ENCODE measurements at places on chromosomes 4 and X.
A peak's percentile ranks its signal among the peaks of the same experiment; 100 is the strongest.

DNA sequence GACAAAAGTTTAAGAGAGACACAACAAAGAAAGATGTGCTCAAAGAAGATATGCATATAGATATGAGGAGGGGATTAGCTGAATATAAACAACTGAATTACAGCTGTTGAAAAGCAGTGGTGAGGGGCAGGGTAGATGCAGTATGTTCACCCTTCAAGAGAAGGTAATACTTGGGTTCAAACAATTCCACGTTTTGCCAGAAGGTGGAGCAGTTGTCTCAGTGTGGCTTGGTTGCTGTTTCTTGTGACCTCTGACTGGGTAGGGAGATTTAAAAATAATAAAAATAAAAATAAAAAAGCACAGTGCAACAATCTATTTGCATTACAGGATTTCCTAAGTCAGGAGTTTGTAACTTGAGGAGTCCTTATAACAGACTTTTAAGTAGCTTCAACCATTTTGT lies 23.3 kb downstream of the PHOX2B start:
- DNase-seq: no peak

GRCh38 chr4:75830906-75831305 lies 71.3 kb downstream of the PPEF2 start:
- DNase-seq: no peak

- DNase-seq: no peak
Measured at GRCh38 chrX:40422021-40422420, 158.7 kb upstream of the ATP6AP2 start.

- DNase-seq: peak; percentile 43
Measured at GRCh38 chrX:40468033-40468846, 112.5 kb upstream of the ATP6AP2 start.

- no peak for DNase-seq
Measured at GRCh38 chr4:8433136-8433535, 7.4 kb downstream of the ACOX3 start.

GRCh38 chr4:117640836-117641235 lies 393.4 kb upstream of the NDST3 start:
- no peak for DNase-seq

DNA sequence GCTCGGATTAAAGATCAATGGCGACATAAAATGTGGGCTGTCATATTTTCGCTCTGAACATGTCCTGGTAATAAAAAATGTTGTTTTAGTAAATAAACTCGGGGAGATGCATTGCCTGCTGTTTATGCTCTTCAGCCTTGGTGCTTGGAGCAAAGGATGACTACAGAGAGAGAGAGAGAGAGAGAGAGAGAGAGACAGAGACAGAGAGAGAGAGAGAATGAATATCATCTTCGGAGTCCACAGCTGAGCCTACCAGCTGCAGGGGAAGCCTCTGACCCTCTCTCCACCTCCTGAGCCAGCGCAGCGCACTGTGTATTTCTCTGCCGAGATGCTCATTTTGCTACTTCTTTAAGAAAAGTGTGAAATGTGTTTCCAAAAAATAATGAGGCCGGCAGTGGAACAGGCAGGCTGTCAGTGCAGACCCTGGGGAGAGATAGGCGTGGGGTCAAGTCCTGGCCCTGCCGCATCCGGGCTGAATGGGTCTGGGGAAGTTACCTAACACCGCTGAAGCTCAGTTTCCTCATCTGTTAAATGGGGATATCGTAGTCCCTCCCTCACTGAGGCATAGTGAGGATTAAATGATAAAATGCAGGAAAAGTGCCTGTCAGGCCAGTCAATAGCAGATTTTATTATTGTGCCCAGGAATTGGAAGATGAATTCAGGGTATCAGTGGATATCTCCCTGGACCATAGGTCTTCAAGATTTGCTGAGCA lies 58.5 kb upstream of the LGI2 start:
- DNase-seq: no peak

- DNase-seq: no peak
Measured at GRCh38 chr4:2259036-2259540, 2.8 kb downstream of the MXD4 start.

GRCh38 chr4:120857312-120857711 lies 65.2 kb downstream of the PRDM5 start:
- DNase-seq: no peak

- no peak for DNase-seq
Measured at GRCh38 chrX:136209016-136209738, 42.0 kb downstream of the MAP7D3 start.

DNA sequence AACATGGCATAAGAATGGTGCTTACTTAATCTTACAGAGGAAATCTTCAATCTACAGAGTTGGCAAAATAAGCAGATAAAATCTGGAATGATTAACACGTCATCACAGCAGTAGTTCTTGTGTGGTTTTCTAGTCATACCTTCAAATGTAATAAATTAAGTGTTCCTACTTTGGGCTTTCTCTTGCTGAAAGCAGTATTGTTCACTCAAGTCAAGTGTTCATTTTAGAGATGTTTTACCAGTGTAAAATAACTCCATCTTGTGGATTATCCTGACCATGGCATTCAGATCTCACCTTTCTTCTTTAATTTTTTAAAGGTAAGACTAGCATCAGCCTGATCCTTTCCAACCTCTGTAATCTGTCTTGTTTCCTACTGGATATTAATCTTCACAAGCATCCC lies 72.9 kb downstream of the ADAMTS3 start:
- no peak for DNase-seq

GRCh38 chr4:121898150-121898549 lies 27.9 kb upstream of the BBS7 start:
- peak; percentile 17 for DNase-seq

- DNase-seq: no peak
Measured at GRCh38 chrX:122934131-122934530, 249.9 kb upstream of the GRIA3 start.

- no peak for DNase-seq
Measured at GRCh38 chr4:65924843-65925242, 254.6 kb upstream of the EPHA5 start.

DNA sequence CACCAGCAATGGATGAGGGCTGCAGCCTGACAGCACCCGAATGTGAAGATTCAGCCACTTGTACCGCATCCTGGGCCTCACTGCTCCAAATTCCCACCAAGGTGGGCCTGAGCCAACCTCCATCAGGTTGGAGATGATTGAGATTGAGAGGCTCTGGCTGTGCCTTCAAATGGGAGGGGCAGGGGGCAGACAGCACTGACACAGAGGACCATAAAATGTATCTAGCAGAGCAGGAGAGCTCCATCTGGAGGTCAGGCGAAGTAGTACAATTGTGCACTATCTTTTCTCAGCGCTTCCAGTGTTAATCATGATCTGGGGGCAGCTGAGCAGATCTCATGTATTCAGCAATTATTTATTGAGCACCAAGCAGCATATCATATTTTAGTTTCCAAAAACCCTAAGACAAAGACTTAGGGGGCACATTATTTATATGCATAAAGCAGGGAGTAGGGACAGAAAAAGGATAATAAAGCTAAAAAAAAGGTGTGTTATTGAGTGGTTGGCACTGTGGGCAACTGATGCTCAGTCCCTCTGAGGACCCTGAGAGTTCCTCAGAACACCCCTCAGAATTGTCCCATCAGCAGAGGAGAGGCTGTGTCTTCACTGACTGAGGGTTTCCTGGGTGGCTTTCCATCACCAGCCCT lies 31.6 kb upstream of the C1QTNF7 start:
- DNase-seq: peak; percentile 62

GRCh38 chr4:107877361-107877760 lies 52.6 kb downstream of the SGMS2 start:
- DNase-seq: no peak

DNA sequence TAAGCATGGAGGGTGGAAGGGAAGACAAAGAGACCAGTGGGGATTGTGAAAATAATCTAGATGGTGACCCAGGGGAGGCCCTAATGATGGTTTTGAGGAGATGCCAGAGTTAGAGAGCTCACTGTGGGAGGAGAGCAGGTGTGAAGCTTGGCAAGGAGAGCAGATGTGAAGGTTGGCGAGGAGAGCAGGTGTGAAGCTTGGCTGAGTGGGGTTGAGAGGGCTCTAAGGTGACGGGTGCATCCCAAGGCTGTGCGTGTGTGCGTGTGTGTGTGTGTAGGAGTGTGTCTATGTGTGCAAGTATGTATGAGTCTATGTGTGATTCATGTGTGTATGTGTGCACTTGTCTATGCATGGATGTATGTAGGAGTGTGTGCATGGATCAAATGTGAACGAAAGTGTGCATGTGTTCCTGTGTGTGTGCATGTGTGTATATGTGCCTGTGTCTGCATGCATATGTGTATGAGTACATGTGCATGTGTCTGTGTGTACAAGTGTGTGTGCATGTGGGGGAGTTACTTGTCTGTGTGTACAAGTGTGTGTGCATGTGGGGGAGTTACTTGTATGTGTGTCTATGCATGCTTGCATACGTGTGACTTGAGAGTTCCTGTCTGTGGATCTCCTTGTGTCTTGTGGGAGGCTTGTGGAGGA lies 72.0 kb downstream of the EVC start:
- DNase-seq: no peak

- DNase-seq: no peak
Measured at GRCh38 chr4:76365636-76366035, 55.3 kb downstream of the CCDC158 start.

DNA sequence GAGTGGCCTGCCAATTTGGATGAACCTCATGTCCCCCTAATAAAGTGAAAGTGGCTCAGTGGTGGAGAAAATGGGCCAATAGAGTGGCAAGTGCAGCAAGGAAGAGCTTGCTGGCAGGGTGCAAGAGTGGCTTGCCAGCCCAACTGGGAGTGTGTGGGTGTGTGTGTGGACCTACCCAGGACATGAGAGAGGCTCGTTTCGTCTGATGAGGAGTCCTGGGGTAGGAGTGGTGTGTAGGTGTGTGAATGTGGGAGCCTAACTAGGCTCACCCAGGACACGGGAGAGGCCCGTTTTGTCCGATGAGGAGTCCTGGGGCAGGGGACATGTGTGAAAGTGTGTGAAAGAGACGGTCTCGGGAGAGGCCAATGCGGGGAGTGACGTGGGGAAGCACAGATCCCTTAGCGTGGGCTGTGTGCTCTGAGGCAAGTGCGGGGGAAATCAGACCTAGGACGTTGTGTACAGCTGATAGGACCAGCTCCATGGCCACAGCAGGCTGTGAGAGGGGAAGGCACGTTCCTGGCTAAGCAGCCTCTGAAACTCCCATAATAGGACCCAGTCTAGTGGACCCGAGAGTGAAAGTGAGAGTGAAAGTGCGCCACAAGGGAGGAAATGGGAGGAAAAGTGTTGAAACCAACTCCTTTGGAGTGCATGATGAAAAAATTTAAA lies 5.3 kb downstream of the GAGE10 start:
- peak; percentile 15 for DNase-seq

GRCh38 chrX:115344885-115345614 lies 55.5 kb downstream of the LUZP4 start:
- DNase-seq: no peak

DNA sequence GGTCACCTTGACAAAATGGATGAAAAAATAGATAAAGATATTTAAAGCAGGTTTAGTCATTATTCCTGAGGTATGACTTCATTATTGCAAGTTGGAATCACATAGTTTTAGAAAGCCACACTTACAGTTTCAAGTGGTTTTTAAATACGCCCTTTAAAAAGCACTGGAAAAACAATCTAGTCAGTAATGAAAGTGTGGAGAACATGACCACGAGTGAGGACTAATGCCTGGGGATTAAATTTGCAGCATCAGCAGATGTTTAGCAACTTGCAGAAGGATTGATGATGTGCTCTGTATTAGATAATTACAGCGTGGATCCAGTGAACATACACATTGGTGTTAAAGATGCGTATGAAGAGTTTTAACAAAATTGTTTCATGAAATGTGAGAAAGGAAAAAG lies 5.9 kb downstream of the SPARCL1 start:
- no peak for DNase-seq

- DNase-seq: no peak
Measured at GRCh38 chrX:10524578-10524977, 95.8 kb downstream of the MID1 start.

DNA sequence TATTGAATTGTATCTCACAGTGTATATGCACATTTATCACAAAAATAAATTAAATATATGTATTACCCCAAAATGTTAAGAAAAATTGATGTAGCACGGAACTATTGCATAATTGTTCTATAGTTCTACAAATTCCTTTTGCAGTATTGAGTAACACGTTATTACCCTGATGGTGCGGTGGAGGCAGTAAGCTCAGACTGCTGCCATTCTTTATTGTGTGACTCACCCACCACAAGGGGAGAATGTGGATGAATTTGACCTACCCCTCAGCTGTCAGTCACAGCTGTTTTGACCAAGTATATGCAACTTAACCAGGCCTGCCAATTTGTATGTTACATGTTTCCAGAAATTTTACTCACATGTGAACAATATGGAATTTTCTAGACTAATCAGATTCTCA lies 506.6 kb downstream of the SH3BGRL start:
- no peak for DNase-seq

GRCh38 chr4:165079476-165079875 lies 25.8 kb downstream of the TRIM75 start:
- DNase-seq: no peak

DNA sequence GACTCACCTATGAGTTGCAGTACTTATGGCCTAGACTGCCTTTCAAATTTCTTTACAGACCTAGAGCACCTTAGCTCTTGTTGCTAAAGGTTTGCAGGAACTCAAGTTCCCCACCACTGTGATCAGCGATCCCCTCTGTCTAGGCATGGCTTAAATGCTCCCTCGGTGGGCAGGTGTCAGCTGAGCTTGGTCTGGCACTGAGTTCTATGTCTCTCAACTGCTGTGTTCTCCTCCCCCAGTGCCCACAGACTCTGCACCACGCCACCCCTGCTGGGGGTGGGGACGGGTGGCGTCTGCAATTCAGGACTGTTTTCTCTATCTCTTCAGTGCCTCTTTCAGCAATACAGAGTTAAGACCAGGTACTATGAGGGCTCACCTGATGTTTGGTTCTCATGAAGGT lies 30.5 kb downstream of the TMEM271 start:
- DNase-seq: no peak

GRCh38 chrX:48945517-48946348 lies 11.7 kb downstream of the OTUD5 start:
- DNase-seq: peak; percentile 65

DNA sequence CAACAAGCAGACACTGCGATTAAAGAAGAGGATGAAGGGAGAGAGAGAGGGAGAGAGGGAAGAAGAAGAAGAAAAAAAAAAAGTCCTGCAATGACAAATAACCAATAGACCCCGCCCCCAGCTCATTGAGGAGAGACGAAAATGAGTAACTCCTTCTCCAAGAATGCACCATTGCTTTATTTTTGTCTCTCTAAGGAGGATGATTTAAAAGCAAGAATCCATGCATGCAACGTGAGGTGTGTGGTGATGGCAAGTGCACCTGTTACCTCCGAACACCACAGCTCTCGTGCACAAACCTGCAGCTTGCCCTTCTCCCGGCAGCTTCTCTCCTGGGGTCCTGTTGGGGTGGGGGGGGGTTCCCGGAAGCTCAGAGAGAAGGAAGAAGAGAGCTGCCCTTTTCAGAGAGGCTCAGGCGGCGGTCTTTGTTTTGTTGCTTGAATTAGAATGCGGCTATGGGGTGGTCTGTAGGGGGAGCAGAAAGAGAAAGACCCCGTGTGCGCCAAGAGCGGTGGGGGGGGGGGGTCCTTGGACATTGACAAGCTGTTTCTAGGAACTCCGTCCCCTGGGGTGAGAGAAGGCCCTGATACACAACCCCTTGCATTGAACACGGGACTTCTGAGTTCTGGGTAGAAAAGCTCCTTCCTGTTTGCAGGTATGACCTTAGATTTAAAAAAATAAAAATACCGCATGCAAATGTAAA lies 100.7 kb downstream of the CRLF2 start:
- no peak for DNase-seq

Data from activated CD4-positive, alpha-beta T cell treated with anti-CD3 and anti-CD28 coated beads, Interleukin-2, Interleukin-4, amounts not matched to agents 100 ng/mL and 50 ng/mL, durations not matched to agents 16 hours and 8 hours (primary cell).